ENCODE measurements at places on chromosomes 6 and 20.
A peak's percentile ranks its signal among the peaks of the same experiment; 100 is the strongest.

GRCh38 chr6:30814146-30815040 is 69.9 kb upstream of the DDR1 start:
- DNase-seq = peak; percentile 94

- DNase-seq = no peak
Measured at GRCh38 chr6:1526398-1527072, 83.2 kb upstream of the FOXC1 start.

GRCh38 chr6:145332011-145332410 is 403.3 kb downstream of the EPM2A start:
- DNase-seq = no peak

GRCh38 chr6:43623880-43624785 is 4.9 kb downstream of the GTPBP2 start:
- DNase-seq = no peak

GRCh38 chr6:113859349-113860180 is 2.4 kb downstream of the MARCKS start:
- DNase-seq = peak; percentile 66

GRCh38 chr6:40417031-40417430 is 170.1 kb downstream of the LRFN2 start:
- DNase-seq = no peak

DNA sequence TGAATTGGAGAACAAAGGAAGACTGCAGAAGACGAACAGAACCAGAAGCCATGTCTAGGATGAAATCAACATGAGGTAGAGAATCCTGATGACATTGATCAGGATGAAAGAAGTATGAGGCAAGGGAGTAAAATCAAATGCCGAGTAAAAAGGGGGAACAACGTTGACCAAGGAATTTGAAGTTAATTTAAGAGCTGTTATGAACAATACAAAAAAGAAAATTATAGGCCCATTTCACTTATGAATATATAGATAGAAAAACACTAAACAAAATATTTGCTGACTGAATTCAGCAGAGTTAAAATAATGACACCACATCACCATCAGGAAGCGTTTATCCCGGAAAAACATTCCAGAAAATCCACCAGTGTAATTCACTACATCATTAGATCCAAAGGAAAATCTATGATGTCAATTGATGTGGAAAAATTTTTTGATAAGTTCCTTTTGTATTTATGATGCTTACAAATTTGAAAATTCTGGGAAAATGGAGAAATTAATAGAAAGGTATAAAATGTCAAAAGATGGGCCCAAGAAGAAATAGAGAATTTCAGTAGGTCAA is 8.1 kb upstream of the CCN5 start:
- DNase-seq = no peak

DNA sequence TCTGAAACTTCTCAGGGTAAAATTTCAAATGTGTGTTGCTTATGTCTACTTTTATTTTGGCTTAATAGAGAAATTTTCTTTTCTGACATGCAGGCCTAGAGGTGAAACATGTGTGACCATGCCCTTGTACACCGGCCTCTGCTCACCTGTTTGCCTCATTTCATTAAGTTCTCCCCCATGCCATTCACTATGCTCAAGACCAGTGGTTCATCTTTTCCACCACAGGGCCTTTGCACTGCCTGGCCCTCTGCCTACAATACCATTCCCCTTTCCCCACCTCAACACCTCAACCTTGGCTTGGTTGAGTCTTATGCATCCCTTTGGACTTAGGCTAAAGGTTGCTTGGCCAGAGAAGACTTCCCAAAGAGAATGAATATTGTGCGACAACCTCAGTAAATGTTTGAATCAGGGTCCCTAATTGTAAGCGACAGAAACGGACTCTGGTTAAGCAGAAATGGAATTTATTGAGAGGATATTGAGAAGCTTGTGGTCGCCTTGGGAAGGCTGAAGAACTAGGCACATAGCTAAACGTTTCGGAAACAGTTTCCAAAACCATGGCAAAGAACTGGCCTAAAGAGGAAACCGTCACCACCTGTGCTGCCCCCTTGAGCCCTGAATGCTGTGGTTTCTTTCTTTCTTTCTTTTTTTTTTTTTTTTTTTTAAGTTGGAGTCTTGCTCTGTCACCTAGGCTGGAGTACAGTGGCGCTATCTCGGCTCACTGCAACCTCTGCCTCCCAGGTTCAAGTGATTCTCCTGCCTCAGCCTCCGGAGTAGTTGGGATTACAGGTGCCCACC is 152.2 kb downstream of the SOX4 start:
- DNase-seq = no peak

DNA sequence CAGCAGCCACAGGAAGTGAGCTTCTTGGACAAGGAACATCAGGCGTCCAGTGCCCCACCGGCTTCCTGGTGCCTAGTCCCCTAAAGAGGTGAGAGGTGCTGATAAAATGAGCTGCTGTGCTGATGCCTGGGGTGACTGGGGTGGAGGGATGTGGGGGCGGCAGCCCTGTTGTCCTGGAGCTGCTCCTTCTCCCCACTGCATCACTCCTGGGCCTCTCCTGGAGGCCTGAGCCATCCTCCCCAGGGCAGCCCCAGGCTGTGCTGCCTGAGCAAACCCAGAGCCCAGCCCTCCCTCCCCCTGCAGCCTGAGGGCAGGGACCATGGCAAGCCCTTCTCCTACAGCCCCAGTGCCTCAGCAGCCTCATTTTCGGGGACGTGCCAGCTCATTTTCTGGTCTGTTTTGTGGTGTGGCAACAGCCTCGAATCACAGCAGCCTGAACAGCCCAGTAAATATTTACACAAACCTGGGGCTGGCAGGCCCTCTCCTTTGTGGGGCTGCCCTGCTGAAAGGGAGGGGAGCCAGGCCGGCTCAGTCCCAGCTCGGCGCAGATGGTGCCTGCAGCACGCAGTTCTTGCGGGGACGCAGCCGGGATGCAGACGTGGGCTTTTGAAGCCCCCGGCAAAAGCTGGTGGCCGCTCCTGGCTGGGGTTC is 259.9 kb downstream of the DLL1 start:
- DNase-seq = no peak

GRCh38 chr6:113690281-113691259 is 166.6 kb upstream of the MARCKS start:
- peak; percentile 89 for DNase-seq

DNA sequence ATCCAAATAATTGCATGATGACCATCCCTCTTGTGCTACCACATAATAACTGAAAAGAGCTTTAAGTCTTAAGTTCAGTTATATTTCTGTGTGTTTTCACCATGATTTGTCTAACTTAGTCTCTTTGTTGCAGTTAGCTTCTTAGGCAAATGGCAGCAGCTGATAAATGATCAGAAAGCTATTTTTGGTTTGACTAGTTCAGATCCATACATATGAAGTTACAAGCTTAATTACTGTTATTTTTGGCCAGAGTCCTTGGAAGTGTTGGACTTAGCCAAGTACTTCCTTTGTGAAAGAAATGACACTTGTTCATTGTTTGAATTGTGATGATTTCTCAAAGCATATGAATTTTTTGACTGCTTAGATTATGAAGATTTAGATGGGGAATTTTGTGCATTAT is 54.2 kb downstream of the HIVEP1 start:
- no peak for DNase-seq

All from ELR (cell line).